ENCODE measurements at places on chromosomes 7 and 10.

GRCh38 chr10:108469940-108470339 lies 1305.4 kb upstream of the SORCS1 start:
- no peak for DNase-seq

- peak; percentile 97 for DNase-seq
Measured at GRCh38 chr7:2760098-2760889, 72.3 kb downstream of the AMZ1 start.

DNA sequence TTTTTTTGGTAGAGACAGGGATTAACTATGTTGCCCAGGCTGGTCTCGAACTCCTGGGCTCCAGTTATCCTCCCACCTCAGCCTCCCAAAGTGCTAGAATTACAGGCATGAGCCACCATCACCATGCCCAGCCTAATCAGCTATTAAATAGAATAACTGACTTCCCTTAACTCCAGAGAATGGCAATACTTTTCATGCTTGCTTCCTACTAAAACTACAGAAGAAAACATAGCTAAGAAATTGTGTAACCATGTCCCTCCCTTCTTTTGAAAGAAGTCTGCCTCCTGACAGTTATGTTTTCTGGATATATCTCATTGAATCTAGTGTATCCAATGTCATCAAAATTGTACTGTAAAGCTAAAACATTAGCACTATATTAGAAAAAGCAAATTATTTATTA lies 95.6 kb downstream of the KMT2C start:
- DNase-seq = no peak

GRCh38 chr7:68562323-68562899 lies 1035.9 kb upstream of the AUTS2 start:
- DNase-seq = no peak

DNA sequence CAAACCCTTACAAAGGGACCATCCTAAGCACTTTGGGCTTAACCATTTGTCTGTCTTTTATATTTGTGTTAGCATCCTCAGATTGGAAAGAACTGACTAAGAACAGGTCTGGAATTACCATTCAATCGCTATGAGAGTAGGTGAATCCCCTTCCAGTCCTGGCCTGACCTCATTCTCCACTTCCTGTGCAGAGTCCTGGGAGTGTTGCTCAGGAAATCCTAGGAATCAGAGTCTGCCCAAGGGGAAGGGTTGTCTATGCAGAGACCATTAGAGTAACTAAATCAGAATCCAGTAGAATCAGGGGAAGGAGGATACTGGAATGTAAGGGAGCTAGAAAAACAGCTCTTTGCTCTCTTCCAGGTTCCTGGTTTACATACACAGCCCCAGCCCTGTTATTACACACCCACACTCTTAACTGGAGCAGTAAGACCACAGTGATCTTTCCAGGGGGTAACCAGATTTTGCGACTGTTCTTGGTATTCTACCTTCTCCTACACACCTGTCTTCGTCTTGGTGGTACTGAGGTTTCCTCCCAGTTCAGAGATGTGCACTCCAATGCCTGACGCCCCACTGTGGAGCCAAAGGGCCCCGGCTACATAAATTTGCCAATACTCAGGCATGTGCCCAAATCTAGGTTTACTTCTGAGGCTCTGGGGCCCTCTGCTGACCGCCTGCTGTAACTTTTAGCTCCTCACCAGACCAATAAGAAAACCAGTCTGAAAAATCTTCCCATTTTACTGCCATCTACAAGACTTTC lies 103.7 kb downstream of the RNF216 start:
- DNase-seq = peak; percentile 76

- DNase-seq = no peak
Measured at GRCh38 chr10:76454506-76455140, 1023.2 kb downstream of the LRMDA start.

DNA sequence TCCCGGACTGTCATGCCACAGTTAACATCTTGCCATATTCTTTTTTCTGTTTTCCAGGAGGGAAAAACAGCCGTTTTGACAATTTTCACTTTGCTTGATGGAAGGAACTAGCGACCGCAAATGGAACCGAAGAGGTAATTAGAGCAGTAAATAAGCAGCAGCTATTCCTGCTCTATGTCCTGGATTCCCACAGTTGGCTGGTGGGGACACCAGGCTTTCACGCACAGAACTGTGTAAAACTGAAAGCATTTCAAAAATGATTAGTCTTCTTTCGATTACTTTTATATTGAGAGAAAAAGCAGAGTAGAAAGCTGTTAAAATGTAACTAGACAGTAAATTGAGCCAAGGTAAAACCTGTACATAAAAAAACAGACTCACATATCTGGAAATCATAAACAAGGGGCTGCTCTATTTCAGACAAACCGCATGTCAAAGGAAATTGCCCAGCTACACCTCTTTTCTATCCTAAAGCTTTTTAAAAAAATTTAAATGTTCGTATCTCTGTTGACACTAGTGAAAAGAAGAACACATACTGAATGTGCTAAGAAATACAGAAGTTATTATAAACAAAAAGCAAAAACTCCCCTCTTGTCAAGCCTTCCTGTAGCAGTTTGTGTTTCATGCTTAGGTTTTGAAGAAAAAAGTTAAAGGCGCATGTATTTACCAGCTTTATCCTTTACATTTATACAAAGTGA lies 93.4 kb downstream of the RNF216 start:
- DNase-seq = no peak

GRCh38 chr10:32054094-32054493 lies 2.1 kb downstream of the KIF5B start:
- DNase-seq = no peak

- DNase-seq = no peak
Measured at GRCh38 chr10:8416192-8416701, 361.8 kb downstream of the GATA3 start.

DNA sequence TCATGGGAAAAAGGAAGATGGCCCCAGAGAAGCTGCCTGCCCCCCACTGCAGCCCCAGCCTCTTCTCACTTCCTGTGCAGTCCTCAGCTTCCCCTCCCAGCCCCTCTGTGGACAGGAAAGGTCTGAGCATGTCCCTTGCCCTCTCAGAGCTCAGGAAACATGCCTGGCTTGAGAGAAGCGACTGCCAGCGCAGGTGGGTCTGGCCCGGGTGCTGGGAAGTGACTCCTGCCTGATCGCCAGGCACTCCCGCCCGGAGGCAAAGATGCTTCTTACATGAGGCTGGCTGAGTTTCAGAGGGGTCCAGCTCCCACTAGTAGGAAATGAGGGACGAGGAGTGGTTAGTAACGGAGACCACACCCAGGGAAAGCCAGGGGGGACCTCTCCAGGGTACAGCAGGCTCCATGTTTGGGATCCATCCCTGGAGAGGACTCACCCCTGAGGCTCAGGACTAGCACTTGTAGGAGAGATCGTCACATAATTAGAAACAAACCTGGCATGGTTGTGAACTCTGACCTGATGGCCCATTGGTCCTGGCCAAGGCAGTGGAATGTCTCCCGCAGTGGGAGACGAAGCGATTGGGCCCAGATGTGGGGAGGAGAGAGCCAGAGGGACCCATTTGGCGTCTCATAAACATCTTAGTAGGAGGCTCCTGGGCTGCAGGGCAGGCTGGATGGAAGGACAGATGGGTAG lies 12.3 kb downstream of the ELN start:
- DNase-seq = no peak

DNA sequence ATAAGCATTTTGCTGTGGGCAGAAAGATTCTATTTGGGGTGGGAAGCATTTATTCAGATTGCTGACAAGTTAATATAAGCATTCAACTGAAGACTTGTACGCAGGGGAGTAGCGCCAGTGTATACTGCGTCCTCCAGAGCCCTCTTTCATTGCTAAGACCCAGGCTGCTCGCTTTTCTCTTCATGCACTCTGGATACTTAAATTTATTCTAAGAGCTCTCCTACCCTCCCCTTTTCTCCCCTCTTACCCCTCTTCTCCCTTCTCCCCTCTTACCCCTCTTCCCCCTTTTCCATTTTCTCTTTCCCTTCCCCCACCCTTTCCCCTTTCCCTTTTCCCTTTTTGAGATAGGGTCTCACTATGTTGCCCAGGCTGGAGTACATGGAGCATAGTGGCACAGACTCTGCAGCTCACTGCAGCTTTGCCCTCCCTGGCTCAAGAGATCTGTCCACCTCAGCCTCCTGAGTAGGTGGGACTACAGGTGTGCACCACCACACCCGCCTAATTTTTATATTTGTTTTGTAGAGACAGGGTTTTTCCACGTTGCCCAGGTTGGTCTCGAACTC lies 125.8 kb downstream of the CDK14 start:
- no peak for DNase-seq

- no peak for DNase-seq
Measured at GRCh38 chr10:91247360-91248111, 27.1 kb downstream of the PCGF5 start.

GRCh38 chr7:16471933-16472332 lies 6.4 kb upstream of the SOSTDC1 start:
- peak; percentile 27 for DNase-seq

DNA sequence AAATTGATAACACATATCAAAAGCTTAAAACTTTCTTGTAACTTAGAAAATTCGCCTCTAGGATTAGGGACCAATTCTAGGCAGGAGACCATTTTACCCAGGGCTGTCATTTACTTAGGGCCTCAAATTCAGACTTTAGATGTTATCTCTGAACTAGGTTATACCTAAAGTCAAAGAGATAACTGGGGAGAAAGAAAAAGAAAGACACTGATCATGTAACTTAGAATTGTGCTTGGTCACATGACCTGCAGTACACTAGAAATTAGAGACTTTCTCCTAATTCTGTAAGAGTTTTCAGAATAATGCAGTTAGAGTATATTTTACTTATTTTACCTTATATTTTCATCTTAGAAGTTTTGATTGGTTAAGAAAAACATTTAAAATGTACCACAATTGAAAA lies 16.7 kb downstream of the ASB4 start:
- no peak for DNase-seq

DNA sequence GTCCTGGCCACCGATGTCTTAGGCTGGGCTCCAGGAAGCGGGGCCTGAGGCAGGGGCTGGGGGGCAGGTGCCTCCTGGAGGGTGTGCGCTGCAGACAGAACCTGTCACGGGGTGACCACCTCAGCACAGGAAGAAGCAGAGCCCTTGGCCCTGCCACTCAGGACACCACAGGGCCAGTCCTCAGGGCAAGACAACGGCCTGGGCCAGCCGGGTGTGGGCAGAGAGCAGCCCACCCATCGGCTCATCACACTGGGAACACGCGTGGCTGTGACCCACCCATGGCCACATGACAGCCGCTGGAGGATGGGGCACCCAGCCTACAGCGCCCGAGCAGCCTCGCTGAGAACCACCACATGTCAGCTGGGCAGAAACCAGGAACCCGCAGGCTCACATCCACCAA lies 5.9 kb upstream of the DIP2C start:
- DNase-seq = no peak

GRCh38 chr10:4501306-4501705 lies 324.7 kb upstream of the AKR1E2 start:
- DNase-seq = no peak

- no peak for DNase-seq
Measured at GRCh38 chr7:121503039-121503438, 106.9 kb upstream of the FAM3C start.

DNA sequence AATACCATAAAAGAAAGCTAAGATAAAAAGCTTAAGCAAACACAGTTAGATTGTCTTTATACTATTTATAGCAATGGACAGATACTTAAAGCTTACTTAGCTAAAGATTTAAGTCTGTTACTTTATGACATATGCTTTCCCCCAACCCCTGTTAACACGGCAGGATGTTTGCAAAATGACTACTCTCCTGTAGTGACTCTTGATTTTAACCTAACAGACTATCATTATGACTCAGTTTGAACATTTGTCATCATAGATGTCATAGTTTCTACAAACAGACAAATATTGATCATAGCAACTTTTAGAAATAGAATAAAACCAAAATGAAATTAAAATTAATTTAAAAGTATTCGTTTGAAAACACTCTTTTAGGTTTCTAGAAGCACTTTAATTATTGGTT lies 7.8 kb upstream of the COMMD3 start:
- DNase-seq = no peak

DNA sequence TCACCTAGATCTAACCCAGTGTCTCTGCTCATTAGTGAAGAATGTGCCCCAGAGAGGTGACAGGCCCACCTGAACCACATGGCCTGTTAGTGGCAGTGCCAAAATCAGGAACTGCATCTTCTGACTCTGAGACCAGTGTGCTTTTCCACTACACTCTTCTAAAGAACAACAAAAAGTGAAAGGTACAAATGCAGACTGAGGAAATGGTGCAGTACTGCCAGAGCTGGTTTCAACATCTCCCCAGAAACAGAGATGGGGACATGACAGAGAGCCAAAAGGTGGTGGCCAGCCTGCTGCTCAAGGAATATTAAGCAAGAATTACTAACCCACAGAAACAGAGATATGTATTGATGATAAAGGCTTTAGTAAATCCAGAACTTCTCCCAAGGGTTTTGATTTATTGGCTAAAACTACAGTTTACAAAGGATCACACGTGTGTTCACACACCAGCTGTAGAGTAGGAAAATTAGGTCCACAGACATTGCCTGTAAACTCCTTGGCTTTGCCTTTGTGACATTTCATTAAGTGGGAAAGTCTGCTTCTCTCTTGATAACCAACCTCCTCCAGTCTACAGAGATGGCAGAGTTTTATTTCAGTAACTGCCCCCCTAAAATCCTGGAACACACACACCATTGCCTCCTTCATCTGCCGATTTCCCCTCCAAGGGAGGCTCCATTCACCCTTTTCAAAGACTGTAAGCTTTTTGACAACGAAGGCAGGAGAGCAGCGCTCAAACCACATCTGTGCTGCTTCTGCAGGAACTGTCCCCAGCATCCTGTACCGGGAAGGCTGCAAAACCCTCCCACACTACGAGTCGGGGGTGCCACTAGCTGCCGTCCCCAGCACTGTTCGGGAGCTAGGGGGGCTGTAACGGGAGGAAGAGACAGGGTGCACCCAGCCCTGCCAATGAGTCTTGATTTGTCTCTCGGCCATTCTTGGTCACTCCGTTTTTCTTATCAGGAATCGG lies 29.8 kb downstream of the GSDME start:
- no peak for DNase-seq

GRCh38 chr10:13820119-13820963 lies 233.6 kb downstream of the PRPF18 start:
- no peak for DNase-seq

GRCh38 chr10:129938460-129938859 lies 25.6 kb downstream of the EBF3 start:
- DNase-seq = no peak
